ENCODE measurements at places on chromosomes 12 and 14.

GRCh38 chr12:114245555-114245954 lies 160.4 kb downstream of the TBX5 start:
- DNase-seq, result no peak

- no peak for DNase-seq
Measured at GRCh38 chr12:109521831-109522230, 44.4 kb downstream of the UBE3B start.

DNA sequence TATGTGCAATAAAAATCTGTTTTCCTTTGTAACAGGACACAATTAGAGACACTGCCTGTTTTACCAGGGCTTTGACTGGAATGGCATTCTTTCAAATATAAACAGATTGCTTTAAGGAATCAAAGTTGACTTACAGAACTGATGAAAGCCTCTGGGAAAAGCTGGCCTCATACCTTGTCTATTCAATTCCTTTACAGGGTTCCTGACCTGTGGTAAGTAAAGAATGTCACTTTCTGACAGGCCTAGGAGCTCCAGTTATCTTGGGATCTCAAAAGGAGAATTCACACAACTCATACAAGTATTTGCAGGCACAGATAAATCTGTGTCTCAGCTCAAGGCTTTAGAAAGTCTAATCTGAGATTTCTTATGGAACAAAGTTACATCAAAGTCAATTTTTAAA lies 88.4 kb downstream of the BCAT1 start:
- DNase-seq, result peak; percentile 75

DNA sequence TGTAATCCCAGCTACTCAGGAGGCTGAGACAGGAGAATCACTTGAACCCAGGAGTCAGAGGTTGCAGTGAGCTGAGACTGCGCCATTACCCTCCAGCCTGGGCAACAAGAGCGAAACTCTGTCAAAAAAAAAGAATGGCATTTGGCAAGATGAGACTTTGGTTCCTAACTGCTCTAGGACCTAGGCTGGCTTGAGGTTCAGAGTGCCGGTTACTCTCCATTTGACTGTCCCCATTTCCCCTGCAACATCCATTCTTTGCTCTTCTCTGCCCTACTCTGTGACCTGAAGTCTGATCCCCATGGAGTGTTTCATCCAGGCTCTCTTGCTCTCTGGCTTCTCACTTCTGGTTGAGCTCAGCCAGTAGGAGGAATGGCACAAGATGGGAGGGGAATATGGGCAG lies 26.2 kb upstream of the PPP4R3A start:
- DNase-seq, result no peak

DNA sequence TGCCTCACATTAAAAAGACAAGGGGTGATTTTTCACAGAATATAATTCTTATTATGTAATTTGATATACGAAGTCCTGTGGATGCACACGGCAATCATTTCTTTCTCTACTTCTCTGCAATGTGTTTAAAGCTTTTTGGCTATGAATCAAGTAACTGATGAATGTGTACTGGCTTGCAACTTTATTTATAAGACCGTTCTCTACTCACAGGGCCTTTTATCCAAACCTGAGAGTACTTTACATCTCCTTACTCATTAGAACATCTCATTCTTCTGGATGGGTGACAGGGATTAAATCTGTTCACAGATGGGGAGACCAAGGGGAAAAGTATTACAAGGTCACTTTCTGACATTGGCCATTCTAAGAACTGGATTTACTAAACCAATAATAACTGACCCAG lies 215.8 kb upstream of the DIO2 start:
- DNase-seq, result peak; percentile 72

DNA sequence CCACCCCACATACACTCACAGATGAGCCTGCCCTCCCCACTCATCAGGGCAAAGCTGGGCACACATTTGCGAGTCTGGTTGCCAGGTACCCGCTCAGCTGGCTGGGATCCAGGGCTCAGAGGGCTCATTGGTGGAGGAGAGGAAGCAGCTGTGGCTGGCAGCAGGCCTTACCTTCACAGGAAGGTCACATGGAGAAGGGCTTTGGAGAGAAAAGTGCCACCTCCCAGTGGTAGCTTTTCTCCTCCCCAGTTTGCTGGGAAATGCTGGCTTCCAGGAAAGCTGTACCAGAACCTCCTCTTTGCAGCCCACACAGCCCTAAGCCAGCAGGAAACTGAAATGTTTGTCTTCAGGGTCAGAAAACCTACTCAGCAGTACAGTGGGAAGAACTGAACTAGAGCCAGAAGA lies 55.6 kb downstream of the LGMN start:
- peak; percentile 65 for DNase-seq

GRCh38 chr14:100240668-100241032 lies 1.7 kb downstream of the YY1 start:
- DNase-seq, result no peak

DNA sequence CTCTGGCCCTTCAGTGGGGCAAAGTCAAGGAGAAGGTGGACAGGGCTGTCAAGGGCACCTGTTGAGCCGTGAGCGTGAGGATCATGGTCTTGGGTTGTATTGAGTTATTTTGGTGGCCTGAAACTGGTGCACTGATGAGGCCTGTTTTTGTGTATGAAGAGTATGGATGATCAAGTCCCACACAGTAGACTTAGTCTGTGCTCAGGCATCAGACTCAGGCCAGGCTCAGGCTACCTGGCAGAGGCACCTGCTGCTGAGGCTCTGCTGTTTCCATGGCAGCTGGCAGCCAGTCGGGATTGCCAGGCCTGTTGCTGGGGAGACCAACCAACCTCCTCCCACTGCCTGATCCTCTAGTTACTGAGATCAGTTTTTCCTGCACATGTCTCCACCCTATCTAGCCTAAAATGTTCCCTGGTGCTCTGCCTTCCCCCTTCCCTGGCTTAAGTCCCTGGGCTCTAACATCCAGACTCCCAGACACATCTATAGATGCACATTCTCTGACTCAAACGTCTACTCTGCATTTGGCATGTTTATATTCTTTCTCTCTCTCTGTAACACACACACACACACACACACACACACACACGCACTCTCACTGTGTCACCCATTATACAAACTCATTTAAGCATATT lies 5.1 kb downstream of the JPH4 start:
- DNase-seq, result no peak

GRCh38 chr12:116068853-116069252 lies 208.6 kb downstream of the MED13L start:
- no peak for DNase-seq

DNA sequence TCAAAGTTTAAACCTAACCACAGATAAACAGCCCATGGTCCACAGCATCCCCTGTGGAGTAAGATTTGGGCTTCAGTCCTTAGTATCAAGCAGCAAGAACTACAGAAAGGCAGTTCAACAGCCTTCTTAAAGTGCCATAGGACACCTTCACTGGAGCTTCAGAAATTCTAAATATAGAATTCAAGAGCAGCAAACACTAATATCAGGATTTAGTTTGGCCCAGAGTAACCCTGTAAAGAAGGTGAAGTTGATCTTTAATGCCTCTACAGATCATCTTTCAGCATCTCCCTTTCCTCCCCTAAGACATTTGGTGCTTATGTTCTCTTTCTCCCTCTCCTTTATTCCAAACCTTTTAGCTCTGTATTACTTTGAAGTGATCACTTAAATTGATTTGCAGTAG lies 59.5 kb upstream of the ARHGAP5 start:
- peak; percentile 46 for DNase-seq

- DNase-seq, result peak; percentile 1
Measured at GRCh38 chr12:128644664-128645296, 179.0 kb downstream of the SLC15A4 start.

- peak; percentile 39 for DNase-seq
Measured at GRCh38 chr12:55932551-55932910, 1.6 kb downstream of the DGKA start.

- DNase-seq, result peak; percentile 32
Measured at GRCh38 chr14:86915406-86915805, 1077.6 kb downstream of the GALC start.

- DNase-seq, result no peak
Measured at GRCh38 chr12:51395283-51396230, 4.4 kb upstream of the GALNT6 start.

- no peak for DNase-seq
Measured at GRCh38 chr12:67633708-67634107, 14.8 kb upstream of the DYRK2 start.

GRCh38 chr12:50788561-50788960 lies 24.7 kb downstream of the ATF1 start:
- DNase-seq, result peak; percentile 96

GRCh38 chr14:63707216-63707615 lies 20.6 kb downstream of the SGPP1 start:
- no peak for DNase-seq

- no peak for DNase-seq
Measured at GRCh38 chr12:117334051-117334450, 27.4 kb downstream of the NOS1 start.
